ENCODE measurements at places on chromosomes 16 and 17.

- no peak for DNase-seq
These were observed 4.1 kb downstream of the SLC16A5 start for GRCh38 chr17:75091855-75092327.

DNA sequence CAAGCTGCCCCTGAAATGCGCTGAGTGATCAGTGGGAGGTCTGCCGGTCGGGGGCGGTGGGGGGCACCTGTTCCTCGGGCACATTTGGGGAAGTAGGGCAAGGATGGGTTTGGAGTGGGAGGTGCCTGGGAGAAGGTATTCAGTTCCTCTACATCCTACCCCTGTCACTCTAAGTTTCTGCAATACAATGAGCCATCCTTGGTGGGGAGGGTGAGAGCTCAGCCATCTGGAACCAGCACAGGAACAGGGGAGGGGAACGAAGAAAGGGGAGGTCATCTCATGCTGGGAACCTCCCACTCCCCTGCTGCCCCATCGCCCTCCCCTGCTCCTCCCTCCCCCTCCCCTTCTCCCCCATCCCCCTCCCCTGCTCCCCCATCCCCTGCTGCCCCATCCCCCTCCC is 4.2 kb downstream of the DPH1 start:
- no peak for DNase-seq

DNA sequence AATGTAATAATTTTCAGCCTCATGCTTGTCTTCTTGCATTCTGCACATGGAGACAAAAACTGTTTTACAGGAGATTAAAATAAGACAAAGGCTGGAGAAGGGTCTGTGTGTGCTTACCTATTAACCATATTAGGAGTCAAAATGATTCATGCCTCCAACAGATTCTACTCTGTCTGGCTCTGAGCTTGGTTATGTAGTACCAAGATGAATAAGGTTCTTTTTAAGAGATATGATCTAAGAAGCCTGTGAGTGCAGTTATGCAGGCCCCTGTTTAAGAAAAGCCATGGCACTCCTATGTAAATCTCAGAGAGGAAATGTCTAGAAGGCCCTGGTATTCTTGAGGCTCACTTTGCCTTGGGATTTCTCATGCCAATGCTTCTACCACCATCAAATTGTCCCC is 486.6 kb upstream of the CDH11 start:
- no peak for DNase-seq

- DNase-seq = no peak
These were observed 3.8 kb upstream of the TMC7 start for GRCh38 chr16:18979936-18980335.

DNA sequence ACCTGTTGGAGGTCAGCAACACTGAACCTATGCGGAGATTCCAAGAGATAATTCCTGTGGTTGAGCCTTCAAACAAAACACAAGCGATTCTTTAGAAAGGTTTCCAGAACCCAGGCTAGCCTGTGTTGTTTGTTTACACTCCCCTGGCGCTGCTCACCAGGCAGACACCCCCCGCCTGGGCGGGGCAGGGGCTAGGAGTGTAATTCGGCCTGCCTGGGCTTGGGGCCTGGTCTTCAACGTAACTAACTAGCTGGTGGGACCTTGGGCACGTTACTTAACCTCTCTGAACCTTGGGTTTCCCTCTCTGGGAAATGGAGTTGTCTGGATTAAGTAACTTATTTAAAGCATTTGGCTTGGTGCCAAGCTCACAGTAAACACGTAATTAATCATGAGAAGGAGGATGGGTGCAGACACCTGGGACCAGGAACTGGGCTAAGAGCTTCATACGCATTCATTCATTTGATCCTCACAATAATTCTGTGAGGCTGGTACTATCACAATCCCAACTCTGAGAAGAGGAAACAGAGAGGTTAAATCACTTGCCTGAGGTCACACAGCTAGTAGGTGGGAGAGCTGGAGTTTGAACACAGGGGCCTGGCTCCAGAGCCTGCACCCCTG is 7.6 kb upstream of the ARHGAP27 start:
- DNase-seq = no peak

DNA sequence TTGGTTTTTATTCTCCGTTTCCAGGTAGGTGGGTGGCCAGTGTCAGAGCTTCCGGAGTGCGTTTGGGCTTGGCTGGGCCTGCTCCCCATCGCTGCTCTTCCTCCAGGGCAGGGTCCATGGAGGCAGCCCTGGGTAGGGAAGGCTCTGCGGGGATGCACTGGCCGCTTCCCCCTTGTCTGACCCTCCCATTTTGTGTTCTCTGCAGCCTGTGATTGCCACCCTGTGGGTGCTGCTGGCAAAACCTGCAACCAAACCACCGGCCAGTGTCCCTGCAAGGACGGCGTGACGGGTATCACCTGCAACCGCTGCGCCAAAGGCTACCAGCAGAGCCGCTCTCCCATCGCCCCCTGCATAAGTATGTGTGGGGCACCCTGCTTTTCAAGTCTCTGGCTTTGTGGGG is 158.3 kb downstream of the NTN1 start:
- DNase-seq = no peak

GRCh38 chr16:14301169-14302030 is 230.3 kb downstream of the MRTFB start:
- no peak for DNase-seq

DNA sequence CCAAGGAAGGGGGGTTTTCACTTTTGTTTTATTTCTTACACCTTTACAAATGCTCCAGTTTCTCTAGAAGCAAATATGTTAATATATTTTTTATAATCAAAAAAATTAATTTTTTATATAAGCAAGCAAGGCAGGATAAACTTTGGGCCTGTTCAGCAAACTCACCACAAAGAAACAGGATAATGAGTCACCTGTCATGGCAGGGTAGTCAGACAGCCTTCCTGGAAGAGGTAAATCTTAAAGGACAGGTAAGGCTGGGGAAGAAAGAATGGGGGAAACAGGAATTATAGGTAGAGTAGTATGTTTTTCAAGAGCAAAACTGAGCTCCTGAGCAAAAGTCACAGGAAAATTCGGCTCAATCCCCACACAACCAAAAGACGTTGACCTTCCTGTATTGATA is 186.3 kb upstream of the SOX9 start:
- no peak for DNase-seq

DNA sequence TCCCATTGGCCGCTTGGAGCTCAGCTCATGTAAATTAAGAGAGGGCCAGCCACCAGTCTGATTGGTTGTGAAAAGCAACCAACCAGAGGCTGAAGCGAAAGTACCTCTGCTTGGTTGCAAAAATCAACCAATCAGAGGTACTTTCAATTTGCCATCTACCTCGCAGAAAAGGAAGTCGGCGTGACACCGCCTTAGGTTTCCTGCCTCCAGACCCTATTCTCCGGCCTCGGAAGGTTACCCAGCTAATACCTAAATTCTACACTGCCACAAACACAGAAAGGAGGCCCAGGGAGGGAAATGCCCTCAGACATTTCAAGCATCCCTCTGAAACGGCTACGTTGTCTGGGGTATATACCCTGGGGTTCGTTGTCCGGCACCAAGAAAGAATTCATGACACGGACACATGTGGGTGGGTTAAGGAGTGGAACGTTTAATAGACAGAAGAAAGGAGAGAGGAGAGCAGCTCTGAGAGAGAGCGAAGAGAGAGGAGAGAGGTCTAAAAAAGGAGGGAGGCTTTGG is 481.3 kb downstream of the TMEM114 start:
- no peak for DNase-seq

- DNase-seq = peak; percentile 63
These were observed 20.2 kb downstream of the NGFR start for GRCh38 chr17:49515196-49515770.

DNA sequence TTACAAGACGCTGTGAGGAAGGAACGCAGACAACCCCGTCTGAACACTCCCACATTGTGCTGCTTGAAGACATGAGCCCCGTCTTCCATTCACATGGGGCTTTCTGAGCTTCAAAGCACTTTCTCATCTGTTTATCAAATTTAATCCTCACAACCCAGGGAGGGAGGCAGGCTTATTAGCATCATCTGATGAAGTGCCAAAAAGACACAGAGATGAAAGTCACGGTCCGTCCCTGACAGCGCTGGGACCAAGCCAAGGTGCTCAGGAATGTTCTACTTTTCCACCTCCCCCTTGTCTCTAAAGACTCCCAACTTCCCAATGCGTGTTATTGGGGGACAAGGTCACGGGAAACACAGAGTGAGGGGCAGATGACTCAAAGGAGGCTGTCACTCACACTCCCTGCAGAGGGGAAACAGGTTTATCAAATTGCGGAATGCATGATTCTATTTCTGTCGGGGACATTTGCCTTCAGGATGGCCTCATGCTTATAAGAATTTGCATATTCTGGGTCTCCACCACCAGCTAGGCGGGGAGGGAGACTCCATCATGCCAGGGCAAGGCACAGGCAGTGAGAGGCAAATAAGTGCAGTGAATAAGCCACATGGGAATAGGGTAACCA is 10.7 kb downstream of the XYLT1 start:
- DNase-seq = no peak

- no peak for DNase-seq
These were observed 11.5 kb downstream of the CLUH start for GRCh38 chr17:2700030-2700490.

- no peak for DNase-seq
These were observed 24.0 kb downstream of the CDH13 start for GRCh38 chr16:82650804-82651203.

- DNase-seq = no peak
These were observed 77.7 kb upstream of the CLEC3A start for GRCh38 chr16:77944631-77945030.

- DNase-seq = no peak
These were observed 484.0 kb upstream of the ERCC4 start for GRCh38 chr16:13435873-13436474.

GRCh38 chr16:56421313-56421712 is 4.0 kb downstream of the AMFR start:
- DNase-seq = no peak

DNA sequence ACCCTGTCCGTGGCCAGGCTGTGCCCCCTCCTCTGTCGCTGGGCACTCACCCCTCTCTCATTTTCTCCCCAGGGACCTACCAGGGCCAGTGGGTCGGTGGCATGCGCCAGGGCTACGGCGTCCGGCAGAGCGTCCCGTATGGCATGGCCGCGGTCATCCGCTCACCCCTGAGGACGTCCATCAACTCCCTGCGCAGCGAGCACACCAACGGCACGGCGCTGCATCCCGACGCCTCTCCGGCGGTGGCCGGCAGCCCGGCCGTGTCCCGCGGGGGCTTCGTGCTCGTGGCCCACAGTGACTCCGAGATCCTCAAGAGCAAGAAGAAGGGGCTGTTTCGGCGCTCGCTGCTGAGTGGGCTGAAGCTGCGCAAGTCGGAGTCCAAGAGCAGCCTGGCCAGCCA is 41.9 kb downstream of the JPH3 start:
- DNase-seq = no peak

DNA sequence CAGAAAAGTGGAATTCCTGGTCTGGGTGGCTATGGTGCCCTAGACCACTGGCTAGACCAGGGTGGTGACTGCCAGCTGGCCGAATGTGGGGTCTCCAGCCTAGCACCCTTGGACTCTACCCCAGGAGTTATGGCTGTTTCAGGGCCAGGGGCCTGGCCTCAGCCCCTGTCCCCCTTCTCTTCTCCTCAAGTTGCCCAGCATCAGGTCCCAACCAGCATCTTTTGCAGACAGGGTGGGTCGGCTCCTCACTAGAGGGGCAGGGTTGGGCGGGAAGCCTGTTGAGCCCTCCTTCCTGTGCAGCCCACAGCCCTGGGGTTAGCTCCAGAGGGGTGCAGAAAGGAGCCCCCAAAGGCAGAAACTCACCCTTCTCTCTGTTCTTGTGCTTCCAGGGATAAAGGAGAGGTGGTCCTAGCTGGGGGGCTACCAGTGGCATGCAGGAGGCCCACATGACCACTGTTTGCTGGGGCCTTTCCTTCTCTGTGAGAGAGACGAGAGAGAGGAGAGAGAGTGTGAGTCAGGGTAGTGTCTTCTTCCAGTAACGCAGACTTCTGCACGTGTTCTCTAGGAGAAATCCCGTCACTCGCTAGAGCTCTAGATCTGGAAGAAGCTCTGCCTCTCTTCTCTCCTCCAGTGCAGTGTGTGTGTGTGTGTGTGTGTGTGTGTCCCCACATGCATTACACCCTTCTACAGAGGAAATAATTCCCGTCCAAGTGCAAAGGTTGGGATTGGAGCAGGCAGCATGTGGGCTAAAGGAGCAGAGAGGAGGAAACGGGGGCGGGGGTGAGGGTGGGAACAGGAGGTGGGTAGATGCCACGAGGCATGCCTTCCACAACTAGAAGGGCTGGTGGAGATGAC is 209.4 kb downstream of the SEC14L1 start:
- no peak for DNase-seq

GRCh38 chr16:17159617-17160016 is 311.1 kb downstream of the XYLT1 start:
- no peak for DNase-seq

- no peak for DNase-seq
These were observed 175.9 kb upstream of the KIF2B start for GRCh38 chr17:53646835-53647234.

DNA sequence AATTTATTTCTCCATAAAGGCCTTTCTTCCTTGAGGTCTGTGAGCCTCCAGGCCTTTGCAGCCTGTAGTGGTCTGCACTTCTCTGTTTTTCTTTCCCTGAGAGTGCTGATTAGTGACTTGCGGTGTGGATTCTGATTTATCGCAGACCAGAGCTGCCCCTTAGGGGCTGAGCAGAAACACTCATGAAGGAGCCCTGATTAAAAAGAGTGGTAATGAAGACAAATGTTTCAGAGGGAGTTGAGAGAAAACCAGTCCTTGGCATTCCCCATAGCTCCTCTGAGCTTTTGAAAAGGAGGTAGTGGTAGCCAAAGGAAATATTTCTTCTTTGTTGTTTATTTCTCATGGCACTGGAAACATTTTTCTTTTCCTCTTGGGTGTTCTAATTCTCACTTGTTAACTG is 268.1 kb upstream of the TBX2 start:
- no peak for DNase-seq

GRCh38 chr16:27849621-27850020 is 213.9 kb downstream of the GSG1L start:
- DNase-seq = no peak

DNA sequence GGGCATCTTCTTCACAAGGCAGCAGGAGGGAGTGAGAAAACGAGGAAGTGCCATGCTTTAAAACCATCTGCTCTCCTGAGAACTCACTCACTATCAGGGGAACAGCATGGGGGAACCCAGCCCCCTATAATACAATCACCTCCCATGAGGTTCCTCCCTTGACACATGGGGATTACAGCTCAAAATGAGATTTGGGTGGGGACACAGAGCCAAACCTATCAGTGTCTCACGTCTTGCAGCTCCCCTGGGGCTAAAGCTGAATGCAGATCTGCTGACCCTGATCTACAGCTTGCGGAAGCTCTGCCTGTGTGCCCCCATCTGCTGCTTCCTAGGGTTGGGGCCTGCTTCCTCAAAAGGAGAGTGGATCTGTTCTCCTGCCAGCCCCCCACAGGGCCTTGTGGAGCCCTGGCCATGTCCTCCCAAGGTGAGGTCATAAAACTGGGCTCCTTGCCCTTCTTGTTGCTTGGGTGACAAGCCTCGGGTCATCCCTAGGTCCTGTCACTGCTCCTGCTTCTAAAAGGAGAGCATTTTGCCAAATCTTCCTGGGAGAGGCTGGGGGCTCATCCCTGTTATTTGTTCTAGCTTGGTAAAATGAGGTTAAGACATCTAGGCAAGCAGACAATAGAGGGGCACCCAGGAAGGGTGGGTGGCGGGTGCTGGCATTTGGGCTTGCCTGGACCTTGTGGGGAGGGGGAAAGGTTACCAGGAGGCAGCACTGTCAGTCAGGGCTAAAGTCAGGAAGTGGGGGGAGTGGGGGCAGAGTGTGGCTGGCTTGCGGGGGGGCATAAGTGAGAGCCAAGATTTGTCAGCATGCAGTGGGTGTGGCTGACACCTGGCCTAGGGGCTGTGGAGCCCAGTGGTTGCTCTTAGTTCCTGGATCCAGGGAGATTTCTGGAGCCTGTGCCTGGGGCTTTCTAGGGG is 16.0 kb downstream of the KRT33A start:
- DNase-seq = no peak

All from nucleus accumbens (tissue), 56 donors.